ENCODE measurements at places on chromosomes 11 and 22. TPM values are rescaled to one million over a fixed set of nuclear protein-coding genes. Genes with fewer than 3 reads are reported as not detected.

GRCh38 chr22:46620588-46621242 lies 529 bp downstream of the GRAMD4 start:
- no peak for DNase-seq
- H3K27ac ChIP-seq: no peak overlapping the region
- H3K27me3 ChIP-seq: no peaks in the 10 kb centered on the region
- peaks cover 24% of the 10 kb centered on the region for H3K4me1 ChIP-seq
- no peaks in the 10 kb centered on the region for H3K36me3 ChIP-seq

RTN4RL2 gene
- total RNA-seq: 3.4 TPM

GRCh38 chr22:34946339-34946985 lies 119.5 kb upstream of the ISX start:
- H3K36me3 ChIP-seq: no peaks in the 10 kb centered on the region
- H3K27me3 ChIP-seq: peaks cover 6% of the 10 kb centered on the region
- no peaks in the 10 kb centered on the region for H3K4me1 ChIP-seq

TMEM121B gene
- 12.2 TPM for total RNA-seq

OR8D4 gene
- not detected for total RNA-seq

- no peak overlapping the region for H3K27ac ChIP-seq
- H3K27me3 ChIP-seq: peaks cover 16% of the 10 kb centered on the region
- no peaks in the 10 kb centered on the region for H3K4me1 ChIP-seq
- H3K36me3 ChIP-seq: peaks cover 4% of the 10 kb centered on the region
- no peak overlapping the region for H3K4me3 ChIP-seq
Measured at GRCh38 chr11:30311189-30311588, 11.7 kb upstream of the ARL14EP start.

GDPD5 gene
- 13.3 TPM for total RNA-seq

DNA sequence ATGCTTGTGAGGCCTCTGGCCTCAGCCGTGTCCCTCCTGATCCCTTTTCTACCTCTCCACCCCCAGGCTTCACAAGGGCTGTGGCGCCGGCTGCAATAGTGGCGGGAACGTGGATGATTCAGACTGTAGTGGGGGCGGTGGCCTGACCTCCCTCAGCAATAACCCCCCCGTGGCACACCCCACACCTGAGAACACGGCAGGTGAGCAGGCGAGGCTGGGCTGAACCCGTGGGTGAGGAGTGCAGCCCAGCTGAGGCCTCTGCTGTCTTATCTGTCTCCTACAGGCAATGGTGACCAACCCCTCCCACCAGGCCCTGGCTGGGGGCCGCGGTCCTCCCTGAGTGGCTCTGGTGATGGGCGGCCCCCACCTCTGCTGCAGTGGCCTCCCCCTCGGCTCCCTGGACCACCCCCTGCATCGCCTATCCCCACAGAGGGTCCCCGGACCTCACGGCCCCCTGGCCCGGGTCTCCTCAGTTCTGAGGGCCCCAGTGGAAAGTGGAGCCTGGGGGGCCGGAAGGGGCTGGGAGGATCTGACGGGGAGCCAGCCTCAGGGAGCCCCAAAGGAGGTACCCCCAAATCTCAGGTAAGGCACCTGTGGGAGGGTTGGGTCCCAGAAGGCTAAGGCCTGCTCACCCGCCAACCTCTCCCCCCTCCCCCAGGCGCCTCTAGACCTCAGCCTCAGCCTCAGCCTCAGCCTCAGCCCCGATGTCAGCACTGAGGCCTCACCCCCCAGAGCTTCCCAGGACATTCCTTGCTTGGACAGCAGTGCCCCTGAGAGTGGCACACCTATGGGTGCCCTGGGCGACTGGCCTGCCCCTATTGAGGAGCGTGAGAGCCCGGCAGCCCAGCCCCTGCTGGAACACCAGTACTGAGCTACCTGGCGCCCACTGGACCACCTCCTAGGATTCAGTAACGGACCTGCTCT lies 1.5 kb upstream of the SIPA1 start:
- no peaks in the 10 kb centered on the region for H3K27me3 ChIP-seq
- H3K4me3 ChIP-seq: peak overlapping the region; percentile 72
- H3K4me1 ChIP-seq: peaks cover 21% of the 10 kb centered on the region
- no peak for DNase-seq
- H3K36me3 ChIP-seq: no peaks in the 10 kb centered on the region

- H3K36me3 ChIP-seq: no peaks in the 10 kb centered on the region
- peak; percentile 85 for DNase-seq
- H3K4me1 ChIP-seq: peaks cover 18% of the 10 kb centered on the region
- peak overlapping the region; percentile 90 for H3K4me3 ChIP-seq
- peaks cover 55% of the 10 kb centered on the region for H3K27me3 ChIP-seq
Measured at GRCh38 chr11:46392421-46393230, 1.1 kb upstream of the CHRM4 start.

DNA sequence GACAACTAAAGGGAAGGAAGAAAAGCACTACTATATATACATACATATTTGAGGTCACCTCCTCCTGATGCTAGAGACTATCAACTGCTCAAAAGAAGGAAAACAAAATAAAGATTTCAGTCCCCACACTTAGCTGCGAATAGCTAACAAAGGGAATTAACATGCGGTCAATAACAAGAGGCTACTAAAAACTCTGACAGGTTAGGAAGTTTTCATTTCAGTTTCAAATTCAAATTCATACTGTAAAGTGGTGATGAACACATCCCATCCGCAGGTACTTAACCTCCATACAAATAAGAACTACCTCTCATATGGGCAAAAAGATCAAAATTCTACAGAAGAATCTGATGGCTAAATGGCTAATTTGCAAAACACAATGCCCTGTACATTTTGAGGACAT lies 2.6 kb downstream of the NAP1L4 start:
- H3K4me3 ChIP-seq: peak overlapping the region; percentile 99
- no peaks in the 10 kb centered on the region for H3K27me3 ChIP-seq
- peaks cover 1% of the 10 kb centered on the region for H3K36me3 ChIP-seq
- H3K27ac ChIP-seq: no peak overlapping the region

TRIM77 gene
- total RNA-seq: not detected

P2RY2 gene
- 0.27 TPM for total RNA-seq

GRCh38 chr11:134655189-134655989 lies 243.3 kb upstream of the B3GAT1 start:
- H3K36me3 ChIP-seq: peaks cover 1% of the 10 kb centered on the region
- peaks cover 14% of the 10 kb centered on the region for H3K4me1 ChIP-seq
- no peak overlapping the region for H3K27ac ChIP-seq
- no peak overlapping the region for H3K4me3 ChIP-seq

GRCh38 chr11:13826505-13827278 lies 135.8 kb upstream of the SPON1 start:
- H3K27ac ChIP-seq: no peak overlapping the region
- H3K4me1 ChIP-seq: no peaks in the 10 kb centered on the region
- H3K4me3 ChIP-seq: no peak overlapping the region
- no peaks in the 10 kb centered on the region for H3K36me3 ChIP-seq

- no peak for DNase-seq
- no peaks in the 10 kb centered on the region for H3K36me3 ChIP-seq
- H3K27me3 ChIP-seq: peaks cover 72% of the 10 kb centered on the region
Measured at GRCh38 chr11:43585877-43586608, 94.5 kb upstream of the HSD17B12 start.

DNA sequence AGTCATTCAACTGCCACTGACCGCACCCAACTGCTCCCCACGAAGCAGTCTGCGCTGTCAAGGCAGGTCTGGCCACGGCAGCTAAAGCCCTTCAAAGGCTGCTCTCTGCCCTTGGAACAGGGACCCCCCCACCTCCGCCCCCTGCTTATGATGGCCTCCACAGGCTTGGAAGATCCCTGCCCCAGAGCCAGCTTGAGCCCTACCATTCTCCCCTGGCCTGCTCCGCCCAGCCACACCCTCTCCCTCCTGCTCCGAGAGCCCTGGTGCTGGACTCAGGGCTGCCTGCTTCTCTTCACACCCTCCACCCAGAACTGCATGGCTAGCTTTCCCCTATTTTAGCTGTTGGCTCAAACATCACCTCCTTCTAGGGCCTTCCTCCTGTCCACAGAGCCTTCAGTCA lies 19.0 kb downstream of the ZMAT5 start:
- no peaks in the 10 kb centered on the region for H3K27me3 ChIP-seq
- H3K4me1 ChIP-seq: no peaks in the 10 kb centered on the region

SOX6 gene
- total RNA-seq: 18.6 TPM

DNA sequence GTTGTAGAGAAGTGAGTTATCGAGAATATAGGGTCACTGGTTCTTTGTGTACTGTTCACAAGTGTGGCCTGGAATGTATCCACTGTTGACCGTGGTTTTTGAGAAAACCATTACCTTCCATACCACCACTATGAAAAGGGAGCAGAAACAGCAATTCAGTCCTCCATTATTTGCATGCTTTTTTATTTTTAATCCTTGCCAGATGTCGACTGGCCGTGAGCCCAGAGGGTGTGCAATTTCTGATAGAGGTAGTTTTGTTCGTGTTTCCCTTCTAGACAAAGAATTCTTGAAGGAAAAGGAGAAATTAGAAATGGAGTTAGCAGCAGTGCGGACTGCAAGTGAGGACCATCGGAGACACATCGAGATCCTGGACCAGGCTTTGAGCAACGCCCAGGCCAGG lies 81.7 kb downstream of the AMOTL1 start:
- peaks cover 48% of the 10 kb centered on the region for H3K36me3 ChIP-seq
- H3K4me3 ChIP-seq: no peak overlapping the region
- peaks cover 22% of the 10 kb centered on the region for H3K4me1 ChIP-seq
- no peak for DNase-seq
- H3K27me3 ChIP-seq: no peaks in the 10 kb centered on the region
- H3K27ac ChIP-seq: peak overlapping the region; percentile 50

GPHA2 gene
- total RNA-seq: not detected

GRCh38 chr11:6315811-6316425 lies 4.4 kb downstream of the CAVIN3 start:
- H3K4me3 ChIP-seq: peak overlapping the region; percentile 6
- peak; percentile 48 for DNase-seq
- peaks cover 22% of the 10 kb centered on the region for H3K4me1 ChIP-seq
- peaks cover 27% of the 10 kb centered on the region for H3K27me3 ChIP-seq

TNNT3 gene
- total RNA-seq: not detected

DNA sequence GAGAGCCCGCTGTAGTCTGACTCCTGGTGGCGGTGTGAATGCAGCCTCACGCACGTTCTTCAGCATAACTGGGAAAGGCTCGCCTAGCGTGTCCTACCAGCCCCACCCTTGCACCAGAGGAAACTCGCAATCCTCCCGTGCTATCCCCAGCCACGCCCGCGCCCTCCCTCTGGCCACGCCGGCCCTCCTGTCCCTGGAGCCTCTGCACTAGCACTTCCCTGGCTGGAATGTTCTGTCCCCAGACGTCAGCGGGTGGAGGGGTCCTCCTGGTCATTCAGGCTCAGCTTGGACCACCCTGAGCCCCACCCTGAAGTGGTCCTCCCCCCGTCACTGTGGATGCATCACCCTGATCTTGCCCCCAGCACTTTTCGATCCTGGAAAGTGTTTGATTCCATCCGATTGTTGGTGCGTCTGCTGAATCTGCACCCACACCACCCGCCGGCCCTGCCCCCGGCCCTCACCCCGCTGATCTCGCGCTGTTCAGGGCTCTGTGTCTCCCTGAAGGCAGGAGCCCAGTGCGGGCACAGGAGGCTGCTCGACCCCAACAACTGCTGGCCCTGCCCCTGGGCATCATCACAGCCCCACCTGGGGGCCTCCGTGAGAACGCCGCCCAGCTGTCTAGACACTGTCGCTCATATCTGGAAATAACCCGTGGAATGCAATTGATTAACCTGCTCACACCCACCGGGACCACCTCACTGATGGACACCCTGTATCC lies 437.0 kb downstream of the TBC1D22A start:
- peaks cover 8% of the 10 kb centered on the region for H3K27me3 ChIP-seq
- no peak overlapping the region for H3K4me3 ChIP-seq
- H3K36me3 ChIP-seq: no peaks in the 10 kb centered on the region
- H3K27ac ChIP-seq: no peak overlapping the region
- DNase-seq: no peak

DNA sequence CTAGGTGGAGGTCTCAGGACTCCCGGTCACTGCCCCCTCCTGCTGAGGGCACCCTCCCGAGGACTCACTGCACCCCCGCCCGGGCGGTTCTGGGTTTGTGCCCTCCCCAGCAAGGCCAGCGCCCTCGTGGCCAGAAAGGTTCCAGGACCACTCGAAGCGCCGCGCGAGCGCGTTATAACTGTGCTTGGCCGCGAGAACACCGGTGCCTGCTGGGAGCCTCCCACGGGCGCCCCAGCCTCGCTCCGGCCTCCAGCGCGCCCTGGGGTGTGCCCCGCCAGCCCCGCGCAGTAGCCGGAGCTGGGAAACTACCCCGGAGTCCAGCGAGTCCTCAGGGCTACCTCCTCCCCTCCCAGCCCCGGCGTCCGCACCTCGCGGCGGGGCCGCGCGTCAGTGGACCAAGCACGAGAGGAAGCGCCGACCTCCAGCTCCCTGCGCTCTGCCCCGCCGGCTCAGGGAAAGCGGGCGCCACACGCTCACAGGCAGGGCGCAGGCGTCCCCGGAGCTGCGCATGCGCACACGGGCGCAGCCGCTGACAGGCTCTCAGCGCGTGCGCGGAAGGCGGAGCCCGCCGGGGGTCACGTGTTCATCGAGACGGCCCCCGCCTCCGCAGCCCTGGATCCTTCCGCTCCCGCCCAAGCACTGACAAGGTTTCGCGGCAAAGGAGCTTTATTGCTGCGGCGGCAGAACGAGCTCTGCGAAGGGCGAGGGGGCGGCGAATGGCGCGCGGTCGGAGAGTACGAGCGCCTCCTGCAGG lies at the start of gene SCO2:
TSS of gene SCO2 (minus strand) at position 495 of the 754 bp plus-strand sequence. CDS start 1,187 bp downstream, outside the sequence.
- H3K4me3 ChIP-seq: peak within 1 kb of the TSS; percentile 95
- H3K27me3 ChIP-seq: peaks cover 39% of the 10 kb centered on the region
- no peak within 1 kb of the TSS for H3K27ac ChIP-seq
- peaks cover 6% of the 10 kb centered on the region for H3K36me3 ChIP-seq
- peaks cover 17% of the 10 kb centered on the region for H3K4me1 ChIP-seq
- DNase-seq: peak; percentile 97

SLC25A45 gene
- total RNA-seq: 1.5 TPM

DNA sequence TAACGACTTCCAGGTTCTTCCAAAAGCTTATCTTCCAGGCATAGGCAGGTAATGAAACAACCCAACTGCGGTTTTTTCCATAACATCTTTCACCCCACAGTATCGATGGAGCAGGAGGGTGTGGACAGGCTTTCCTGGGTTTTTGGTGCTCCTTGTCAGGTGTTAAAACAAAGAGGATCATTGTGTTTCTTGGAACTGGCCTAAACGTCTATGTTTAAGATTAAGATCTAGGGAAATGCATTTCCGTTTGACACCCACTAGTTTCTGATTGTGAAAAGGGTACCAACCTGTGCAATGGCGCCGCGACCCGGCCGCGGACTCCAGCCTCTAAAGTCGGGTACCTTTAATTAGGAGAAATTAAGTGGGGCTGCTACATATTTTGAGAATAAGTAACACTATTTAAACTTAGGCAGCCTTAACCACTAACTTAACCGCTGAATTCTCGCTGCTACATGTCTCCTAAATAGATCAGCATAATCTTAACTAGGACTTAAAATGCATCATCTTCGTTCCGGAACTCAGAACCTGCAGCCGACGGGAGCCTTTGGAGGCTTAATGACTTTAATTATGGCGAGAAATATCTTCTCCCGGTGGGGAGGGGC lies 31.5 kb downstream of the C22orf31 start:
- H3K36me3 ChIP-seq: no peaks in the 10 kb centered on the region
- H3K4me3 ChIP-seq: peak overlapping the region; percentile 77
- peaks cover 58% of the 10 kb centered on the region for H3K4me1 ChIP-seq
- no peak overlapping the region for H3K27ac ChIP-seq
- no peak for DNase-seq
- H3K27me3 ChIP-seq: no peaks in the 10 kb centered on the region

DNA sequence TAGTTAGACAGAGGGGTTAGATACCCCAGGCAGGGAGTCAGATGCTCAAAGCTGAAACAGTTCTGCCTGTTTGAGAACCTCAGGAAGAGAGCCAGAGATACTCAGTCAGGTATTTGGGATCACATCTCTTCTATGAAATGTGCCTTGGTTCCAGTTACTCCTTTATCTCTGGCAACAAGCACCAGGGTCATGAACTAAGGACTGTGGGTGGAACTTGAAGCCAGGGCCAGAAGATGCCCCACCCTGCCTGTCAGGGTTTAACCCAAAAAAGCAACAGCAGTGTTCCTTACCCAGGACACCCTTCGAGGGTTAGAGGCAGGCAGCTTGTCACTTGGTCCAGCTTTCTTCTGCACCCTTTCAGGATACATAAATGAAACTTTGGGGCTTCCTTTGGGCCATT lies 15.0 kb upstream of the WT1 start:
- no peak overlapping the region for H3K4me3 ChIP-seq
- H3K27me3 ChIP-seq: peaks cover 52% of the 10 kb centered on the region
- no peak overlapping the region for H3K27ac ChIP-seq
- DNase-seq: no peak

Data from neural crest cell (in vitro differentiated cells).